ENCODE measurements at places on chromosomes 2 and 18. TPM values are rescaled to one million over a fixed set of nuclear protein-coding genes. Genes with fewer than 3 reads are reported as not detected.

- no peaks in the 10 kb centered on the region for H3K4me1 ChIP-seq
- no peak overlapping the region for H3K4me3 ChIP-seq
- H3K27me3 ChIP-seq = no peaks in the 10 kb centered on the region
These were observed 214.8 kb downstream of the MC4R start for GRCh38 chr18:60157810-60158209.

The TMEM182 gene
- total RNA-seq = 5.3 TPM

DNA sequence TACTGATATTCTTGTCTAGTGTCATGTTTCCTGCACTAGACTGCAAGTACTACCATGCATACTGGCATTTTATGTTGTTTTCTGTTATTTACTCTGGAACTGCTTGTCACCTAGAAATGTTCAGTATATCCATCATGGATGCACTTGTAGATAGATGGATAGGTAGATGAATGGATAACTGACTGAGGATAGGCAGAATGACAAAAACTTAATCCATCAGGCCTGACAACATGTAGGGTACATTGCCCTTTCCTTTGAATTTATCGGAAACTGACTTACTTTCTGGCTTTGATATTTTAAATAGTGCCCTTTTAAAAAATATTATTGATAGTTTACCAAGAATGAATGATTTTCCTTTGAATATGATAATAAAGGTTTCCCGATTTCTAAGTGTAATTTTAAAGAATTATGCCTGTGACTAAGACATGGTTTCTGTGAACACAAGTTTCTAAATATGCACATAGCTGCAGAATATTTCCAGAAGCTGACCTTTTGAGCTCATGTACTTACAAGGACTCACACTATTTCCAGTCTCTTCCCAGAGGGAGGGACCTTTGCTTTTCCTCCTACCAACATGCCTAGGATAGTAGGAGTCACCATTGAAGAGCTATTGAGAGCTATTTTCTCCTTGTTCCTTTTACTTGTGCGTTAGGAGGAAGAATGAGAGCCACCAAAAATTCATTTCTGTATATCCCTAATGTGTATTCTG, 81.3 kb downstream of the ANKRD12 start:
- no peak overlapping the region for H3K27ac ChIP-seq
- no peaks in the 10 kb centered on the region for H3K4me1 ChIP-seq
- peaks cover 10% of the 10 kb centered on the region for H3K36me3 ChIP-seq
- no peak overlapping the region for H3K4me3 ChIP-seq

- H3K36me3 ChIP-seq = no peaks in the 10 kb centered on the region
- H3K27me3 ChIP-seq = no peaks in the 10 kb centered on the region
- DNase-seq = no peak
- H3K27ac ChIP-seq = no peak overlapping the region
- no peaks in the 10 kb centered on the region for H3K4me1 ChIP-seq
These were observed 279.7 kb downstream of the MBD2 start for GRCh38 chr18:53944721-53945120.

DNA sequence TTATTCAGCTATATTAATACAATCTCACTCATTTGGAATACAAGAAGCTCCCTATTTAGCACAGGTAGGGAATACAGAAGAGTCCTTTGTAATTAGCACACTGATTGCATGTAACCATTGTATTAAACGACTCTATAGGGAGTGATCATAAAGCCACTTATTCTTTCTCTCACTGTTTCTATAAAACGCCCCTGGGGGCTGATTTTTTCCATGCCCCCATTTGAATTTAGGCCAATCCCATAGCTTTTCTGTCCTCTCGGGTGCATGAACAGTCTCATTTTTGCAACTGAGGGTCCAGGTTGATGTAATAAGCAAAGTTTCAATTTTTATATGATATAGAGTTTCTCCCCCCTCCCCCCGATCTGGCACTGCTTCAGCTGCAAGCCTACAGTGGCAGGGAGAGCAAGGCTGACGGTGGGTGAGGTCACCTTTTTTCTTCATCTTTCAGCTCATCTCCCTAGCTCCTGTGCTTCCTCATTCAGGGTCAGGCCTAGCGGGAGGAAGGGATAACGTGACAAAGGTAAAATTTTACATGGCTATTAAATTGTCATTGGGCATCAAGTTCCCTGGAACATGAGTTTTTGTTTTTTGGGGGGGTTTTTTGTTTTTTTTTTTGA, 45.7 kb downstream of the GAD1 start:
- no peaks in the 10 kb centered on the region for H3K4me1 ChIP-seq
- no peaks in the 10 kb centered on the region for H3K36me3 ChIP-seq
- no peak overlapping the region for H3K4me3 ChIP-seq

The CTAGE1 gene
- not detected for total RNA-seq

The DLX2 gene
- total RNA-seq = not detected

- H3K4me3 ChIP-seq = no peak overlapping the region
- H3K4me1 ChIP-seq = peaks cover 5% of the 10 kb centered on the region
- no peak for DNase-seq
- no peak overlapping the region for H3K27ac ChIP-seq
- no peaks in the 10 kb centered on the region for H3K36me3 ChIP-seq
- no peaks in the 10 kb centered on the region for H3K27me3 ChIP-seq
These were observed 36.3 kb upstream of the CTDP1 start for GRCh38 chr18:79643054-79643984.

GRCh38 chr2:73258913-73259215, 24.8 kb downstream of the CCT7 start:
- peaks cover 24% of the 10 kb centered on the region for H3K36me3 ChIP-seq
- H3K27ac ChIP-seq = no peak overlapping the region
- H3K4me1 ChIP-seq = no peaks in the 10 kb centered on the region
- DNase-seq = no peak

DNA sequence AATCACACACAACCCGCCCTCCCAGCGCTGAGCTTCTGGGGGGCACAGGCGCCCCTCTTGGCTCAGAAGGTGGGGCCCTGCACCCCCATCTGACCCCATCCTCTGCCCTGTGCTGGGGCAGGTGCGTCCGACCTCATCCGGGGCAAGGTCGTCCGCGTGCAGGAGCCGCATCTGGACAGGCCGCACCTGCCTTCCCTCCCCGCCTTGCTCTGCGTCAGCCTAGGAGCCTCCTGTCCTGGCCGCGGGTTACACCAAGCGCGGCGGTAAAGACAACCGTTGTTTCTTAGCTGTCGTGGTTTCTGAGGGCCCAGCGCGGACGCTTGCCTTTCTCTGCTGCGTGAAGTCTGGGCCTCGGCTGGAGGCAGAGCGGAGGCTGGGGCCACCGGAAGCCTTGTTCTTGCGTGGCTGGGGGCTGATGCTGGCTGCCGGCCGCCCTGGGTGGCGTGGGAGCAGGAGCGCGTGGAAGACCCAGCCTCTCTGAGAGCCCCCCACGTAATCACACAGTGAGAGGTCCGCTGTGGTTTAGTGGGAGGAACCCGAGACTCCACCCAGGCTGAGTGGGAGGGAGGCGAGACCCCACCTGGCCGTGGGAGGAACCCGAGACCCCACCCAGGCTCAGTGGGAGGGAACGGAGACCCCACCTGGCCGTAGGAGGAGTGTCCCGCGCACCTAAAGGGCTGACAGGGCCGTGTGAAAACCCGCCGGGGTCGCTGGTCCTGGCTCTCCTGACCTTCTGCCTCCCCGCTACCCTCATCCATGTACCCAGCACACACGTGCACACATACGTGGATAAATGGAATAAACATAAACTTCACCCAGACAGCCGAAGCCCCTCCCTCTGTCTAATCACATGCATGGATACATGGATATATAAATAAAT, 51.8 kb downstream of the KCNG2 start:
- no peaks in the 10 kb centered on the region for H3K36me3 ChIP-seq
- H3K27ac ChIP-seq = no peak overlapping the region
- H3K27me3 ChIP-seq = no peaks in the 10 kb centered on the region
- H3K4me1 ChIP-seq = no peaks in the 10 kb centered on the region
- no peak for DNase-seq
- H3K4me3 ChIP-seq = no peak overlapping the region
